Cerebellum (tissue), 4 donors: ENCODE measurements at places on chromosomes 2 and 18.
A peak's percentile ranks its signal among the peaks of the same experiment; 100 is the strongest.

DNA sequence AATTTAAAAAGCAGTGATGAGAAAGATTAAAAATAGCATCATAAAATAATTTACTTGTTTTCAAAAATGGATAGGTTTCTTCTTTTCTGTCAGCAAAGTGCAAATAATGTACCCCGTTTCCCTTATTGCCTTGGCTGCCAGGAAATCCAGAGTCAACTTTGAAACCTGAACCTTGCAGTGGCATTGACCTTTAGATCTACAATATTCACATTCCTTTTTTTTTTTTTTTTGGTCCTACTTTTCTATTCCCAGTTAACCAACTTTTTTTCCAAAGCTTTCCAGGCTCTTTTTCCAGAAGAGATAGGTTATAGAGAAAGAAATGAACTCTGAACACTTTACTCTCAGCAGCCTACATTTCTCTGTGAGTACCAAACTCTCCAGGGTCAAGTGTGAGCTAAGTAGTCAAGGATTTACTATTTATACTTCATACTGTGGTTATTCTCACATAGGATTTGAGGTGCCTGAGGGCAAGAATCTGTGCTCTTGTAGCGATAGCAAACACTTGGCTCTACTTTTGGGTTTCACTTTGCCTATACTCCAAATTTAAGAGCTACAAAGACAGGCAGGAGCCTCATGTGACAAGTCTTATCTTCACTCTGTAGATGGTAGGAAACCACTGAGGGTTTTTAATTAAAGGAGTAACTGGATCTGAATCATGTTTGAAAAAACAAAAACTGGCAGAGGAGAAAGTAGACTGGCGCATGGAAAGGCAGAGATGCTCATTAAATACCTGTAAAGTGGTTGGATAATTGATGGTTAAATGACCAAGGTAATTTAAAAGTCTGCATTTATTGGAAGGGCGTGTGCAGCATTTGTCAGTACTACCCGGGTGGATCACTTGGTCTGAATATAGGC lies 63.2 kb upstream of the TMEM17 start:
- no peak for DNase-seq

GRCh38 chr2:30714811-30715709 lies 92.2 kb downstream of the CAPN13 start:
- no peak for DNase-seq

GRCh38 chr2:239157269-239157668 lies 243.6 kb downstream of the HDAC4 start:
- no peak for DNase-seq

DNA sequence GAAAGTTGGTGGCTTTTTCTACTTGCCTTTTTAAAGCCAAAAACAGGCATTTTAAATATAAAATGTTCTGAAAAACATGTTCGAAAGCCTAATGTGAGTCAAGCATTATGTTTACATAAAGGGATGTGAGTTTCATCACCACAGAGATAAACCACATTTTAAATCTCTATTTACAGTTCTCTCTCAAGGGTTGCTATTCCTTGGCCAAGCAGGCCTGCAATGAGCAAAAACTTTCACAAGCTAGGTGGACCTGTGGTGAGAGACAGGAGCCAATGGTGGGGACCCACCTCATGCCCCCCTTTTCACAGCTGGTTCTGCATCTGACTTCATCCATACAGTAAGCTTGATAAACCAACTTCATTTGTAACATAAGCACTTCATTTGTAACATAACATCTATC lies 65.1 kb downstream of the CUL3 start:
- no peak for DNase-seq

- no peak for DNase-seq
Observed at GRCh38 chr2:27501042-27501441, 4.4 kb downstream of the GCKR start.

DNA sequence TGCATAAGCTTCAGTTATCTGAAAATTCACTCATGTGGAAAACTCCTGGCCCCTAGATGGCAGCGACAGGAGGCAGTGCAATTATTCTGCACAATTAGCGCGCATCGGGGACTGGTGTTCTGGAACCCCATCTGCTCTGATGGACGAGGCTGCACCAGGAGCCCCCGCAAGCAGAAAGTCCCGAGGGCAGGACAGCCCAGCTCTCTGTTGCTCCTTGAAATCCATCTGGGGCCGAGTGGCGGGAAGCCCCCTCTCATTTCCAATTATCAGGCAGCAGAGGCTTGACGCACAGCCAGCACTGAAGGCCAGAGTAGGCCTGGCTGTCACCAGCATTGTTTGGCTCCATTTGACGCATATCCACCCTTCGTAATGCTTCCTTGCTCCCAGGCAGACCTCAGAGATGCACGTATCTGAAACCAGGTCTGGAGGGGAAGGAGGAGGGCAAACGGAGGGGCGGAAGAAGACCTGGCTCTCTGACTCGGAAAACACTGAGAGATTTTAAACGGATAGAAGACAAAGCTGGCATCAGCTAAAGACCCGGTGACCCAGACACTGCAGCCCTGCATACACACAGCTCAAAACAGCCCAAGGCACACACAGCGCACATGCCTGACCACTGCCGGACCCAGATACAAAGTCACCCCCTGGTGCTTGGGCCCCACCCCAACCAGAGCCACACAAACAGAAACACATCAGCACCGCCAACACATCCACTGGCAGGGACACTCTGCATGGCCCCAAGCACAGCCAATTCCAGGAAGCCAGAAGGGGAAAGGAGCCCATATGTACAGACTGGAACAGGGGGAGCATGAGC lies 69.8 kb downstream of the TNS1 start:
- DNase-seq: no peak

DNA sequence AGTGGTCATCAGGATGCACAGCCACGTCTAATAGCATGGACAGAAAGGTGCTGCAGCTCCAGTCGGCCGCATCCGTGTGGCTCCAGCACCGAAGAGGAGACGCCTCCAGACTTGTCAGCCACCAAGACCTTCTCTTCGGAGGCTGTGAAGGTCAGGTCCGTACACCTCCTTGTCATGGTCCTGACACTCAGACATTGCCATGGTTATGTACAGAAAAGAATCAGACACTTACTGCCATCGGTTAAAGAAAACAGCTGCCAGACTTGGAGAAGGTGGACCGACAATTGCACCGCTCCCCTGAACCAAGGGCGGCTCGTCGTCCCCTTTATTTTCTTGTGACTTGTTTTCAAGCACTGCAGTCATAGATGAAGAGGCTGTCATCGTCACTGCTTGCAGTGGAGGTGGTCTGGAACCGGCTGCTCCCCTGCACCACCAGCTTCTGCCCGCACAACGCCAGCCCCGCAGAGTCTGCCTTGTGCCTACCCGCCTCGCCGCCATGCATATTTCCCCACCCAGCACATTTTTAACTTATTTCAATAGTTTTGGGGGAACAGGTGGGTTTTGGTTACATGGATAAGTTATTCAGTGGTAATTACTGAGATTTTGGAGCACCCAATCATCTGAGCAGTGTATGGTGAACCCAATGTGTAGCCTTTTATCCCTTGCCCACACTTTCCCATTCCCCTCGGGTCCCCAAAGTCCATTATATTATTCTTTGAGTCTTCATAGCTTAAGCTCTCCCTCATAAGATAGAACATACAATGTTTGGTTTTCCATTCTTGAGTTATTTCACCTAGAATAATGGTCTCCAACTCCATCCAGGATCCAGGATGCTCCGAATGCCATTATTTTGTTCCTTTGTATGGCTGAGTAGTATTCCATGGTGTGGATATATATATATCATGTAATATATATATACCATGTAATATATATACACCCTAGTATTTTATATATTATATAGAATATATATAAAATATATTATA lies 18.1 kb downstream of the FBXO48 start:
- no peak for DNase-seq

GRCh38 chr18:32802591-32803451 lies 30.0 kb upstream of the KLHL14 start:
- DNase-seq: no peak

DNA sequence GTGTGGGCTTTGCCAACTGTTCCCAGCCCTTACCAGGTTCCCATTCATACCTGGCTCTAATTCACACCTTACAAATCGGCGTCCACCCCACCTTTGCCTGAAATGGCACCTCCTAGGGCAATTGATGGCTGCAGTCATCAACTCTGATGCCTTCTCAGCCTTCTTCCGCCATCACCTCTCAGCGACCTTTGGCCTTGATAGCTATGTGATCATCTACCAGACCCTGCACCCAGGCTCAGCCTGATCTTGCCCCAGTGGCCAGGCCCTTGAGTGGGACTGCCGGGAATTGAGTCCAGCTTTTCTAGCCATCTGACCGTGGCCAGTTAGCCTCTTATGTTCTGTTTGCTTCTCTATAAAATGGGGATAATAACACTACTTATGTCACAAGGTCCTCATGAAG lies 32.5 kb downstream of the PSD4 start:
- DNase-seq: no peak

DNA sequence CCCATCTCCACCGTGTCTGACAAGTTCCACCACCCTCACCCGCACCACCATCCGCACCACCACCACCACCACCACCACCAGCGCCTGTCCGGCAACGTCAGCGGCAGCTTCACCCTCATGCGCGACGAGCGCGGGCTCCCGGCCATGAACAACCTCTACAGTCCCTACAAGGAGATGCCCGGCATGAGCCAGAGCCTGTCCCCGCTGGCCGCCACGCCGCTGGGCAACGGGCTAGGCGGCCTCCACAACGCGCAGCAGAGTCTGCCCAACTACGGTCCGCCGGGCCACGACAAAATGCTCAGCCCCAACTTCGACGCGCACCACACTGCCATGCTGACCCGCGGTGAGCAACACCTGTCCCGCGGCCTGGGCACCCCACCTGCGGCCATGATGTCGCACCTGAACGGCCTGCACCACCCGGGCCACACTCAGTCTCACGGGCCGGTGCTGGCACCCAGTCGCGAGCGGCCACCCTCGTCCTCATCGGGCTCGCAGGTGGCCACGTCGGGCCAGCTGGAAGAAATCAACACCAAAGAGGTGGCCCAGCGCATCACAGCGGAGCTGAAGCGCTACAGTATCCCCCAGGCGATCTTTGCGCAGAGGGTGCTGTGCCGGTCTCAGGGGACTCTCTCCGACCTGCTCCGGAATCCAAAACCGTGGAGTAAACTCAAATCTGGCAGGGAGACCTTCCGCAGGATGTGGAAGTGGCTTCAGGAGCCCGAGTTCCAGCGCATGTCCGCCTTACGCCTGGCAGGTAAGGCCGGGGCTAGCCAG lies 1.2 kb downstream of the ONECUT2 start:
- DNase-seq: no peak

DNA sequence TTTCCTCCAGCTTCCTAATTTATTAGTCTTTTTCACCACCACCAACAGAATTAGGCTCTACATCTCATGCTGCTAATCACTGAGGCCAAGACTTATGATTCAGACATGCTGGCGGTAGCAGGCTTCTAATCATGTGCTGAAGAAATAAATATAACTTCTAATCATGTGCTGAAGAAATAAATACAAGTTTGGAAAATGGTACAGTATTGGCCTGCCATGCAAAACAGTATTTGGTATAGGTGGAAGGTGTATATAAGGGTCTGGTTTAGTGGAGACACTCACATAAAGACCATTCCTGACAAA lies 240.7 kb downstream of the TGIF1 start:
- no peak for DNase-seq

DNA sequence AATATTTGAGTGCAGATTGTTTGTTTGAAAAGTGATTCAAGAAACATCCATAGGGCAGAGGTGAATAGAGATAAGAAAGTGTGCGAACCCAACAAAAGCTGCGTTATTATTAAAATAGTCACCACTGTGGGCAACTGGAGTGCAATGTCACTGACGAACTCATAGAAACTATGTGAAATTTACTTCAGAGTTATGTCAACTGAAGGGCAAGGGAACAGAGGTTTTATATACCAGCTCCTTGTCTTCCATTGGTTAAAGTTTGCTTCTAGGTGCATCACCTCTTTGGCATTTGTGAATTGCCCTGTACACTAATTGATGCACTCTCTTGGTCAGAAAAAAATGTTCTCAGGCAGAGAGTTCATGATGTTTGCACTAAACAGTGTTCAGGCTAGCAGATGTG lies 110.5 kb upstream of the NYAP2 start:
- DNase-seq: no peak

- no peak for DNase-seq
Observed at GRCh38 chr18:79523206-79523735, 127.5 kb downstream of the NFATC1 start.

GRCh38 chr2:71801969-71802368 lies 345.7 kb downstream of the CYP26B1 start:
- peak; percentile 82 for DNase-seq

- no peak for DNase-seq
Observed at GRCh38 chr18:56807901-56808300, 156.7 kb downstream of the WDR7 start.

DNA sequence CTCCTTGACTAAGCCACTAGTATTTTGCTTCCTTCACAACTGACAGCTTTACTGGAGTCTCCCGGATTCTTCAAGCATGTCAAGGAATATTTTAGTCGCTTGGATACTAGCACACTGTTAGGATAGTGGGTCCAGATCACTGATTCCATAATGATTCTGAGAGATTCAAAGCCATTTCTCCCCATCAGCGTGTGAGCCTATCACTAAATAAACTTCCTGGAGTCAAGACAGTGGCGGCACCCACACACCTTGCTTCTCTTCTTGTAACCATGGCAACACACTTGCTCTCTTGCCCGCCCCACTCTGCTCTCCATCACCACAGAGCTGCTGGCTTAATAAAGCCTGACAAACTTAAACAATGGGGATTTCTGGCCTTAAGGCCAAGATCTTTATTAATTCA lies 245.1 kb downstream of the LRRTM1 start:
- no peak for DNase-seq
